Ecto neural progenitor cell (in vitro differentiated cells): ENCODE measurements at places on chromosomes 16 and 17.
A peak's percentile ranks its signal among the peaks of the same experiment; 100 is the strongest.

- no peak for DNase-seq
These were observed 56.4 kb downstream of the VMP1 start for GRCh38 chr17:59763861-59764260.

DNA sequence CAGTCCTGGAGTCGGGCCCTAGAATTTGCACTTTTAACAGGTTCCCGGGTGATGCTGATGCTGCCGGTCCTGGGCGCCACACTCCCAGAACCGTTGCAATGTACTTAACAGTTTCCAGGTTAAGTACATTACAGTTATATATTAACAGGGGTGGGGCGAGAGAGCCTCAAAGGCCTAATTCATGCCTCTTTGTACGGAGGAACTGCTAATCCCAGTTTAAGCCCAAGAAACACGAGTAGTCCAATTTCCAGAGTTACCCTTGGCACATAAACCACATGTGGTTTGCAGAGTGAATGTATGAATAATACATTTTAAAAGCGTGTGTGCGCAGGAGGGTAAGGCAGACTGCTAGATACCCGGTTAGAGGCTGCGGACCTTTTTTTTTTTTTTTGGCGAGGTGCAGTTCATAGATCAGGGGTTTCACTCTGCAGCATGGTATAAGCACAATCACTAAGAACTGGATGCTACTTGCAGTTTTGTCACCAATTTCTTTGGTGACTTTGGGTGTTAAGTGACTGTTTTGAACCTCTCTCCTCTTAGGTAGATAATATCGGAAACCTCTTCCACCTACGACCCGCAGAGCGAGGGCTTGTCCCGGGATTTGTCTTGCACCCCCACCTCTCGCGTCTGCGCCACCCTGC, 713 bp downstream of the COX11 start:
- DNase-seq: peak; percentile 53

DNA sequence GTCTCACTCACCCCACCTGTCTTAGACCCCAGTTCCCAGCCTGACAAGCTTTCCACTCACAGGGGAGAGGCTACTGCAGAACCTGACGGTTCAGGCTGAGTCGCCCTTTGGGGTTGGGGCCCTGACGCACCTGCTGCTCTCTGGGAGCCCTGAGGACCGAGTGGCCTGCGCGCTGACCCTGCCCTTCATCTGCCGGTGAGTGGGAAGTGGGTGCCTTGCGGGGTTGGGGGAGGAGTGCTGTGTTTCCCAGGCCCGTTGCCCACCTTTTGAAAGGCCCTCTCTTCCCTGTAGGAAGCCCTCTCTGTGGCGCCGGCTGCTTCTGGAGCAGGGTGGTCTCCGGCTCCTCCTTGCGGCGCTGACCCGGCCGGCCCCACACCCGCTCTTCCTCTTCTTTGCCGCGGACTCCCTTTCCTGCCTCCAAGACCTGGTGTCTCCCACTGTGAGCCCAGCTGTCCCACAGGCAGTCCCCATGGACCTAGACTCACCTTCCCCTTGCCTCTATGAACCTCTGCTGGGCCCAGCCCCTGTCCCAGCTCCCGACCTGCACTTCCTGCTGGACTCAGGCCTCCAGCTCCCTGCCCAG, 6.1 kb upstream of the TGFB1I1 start:
- no peak for DNase-seq

GRCh38 chr16:25978218-25978617, 286.5 kb downstream of the HS3ST4 start:
- DNase-seq: no peak

GRCh38 chr16:61296814-61297213, 739.4 kb downstream of the CDH8 start:
- DNase-seq: no peak
